ENCODE measurements at places on chromosomes 2 and 18.

GRCh38 chr18:64245126-64245861, 96.4 kb upstream of the LINC00305 start:
- no peak for DNase-seq

DNA sequence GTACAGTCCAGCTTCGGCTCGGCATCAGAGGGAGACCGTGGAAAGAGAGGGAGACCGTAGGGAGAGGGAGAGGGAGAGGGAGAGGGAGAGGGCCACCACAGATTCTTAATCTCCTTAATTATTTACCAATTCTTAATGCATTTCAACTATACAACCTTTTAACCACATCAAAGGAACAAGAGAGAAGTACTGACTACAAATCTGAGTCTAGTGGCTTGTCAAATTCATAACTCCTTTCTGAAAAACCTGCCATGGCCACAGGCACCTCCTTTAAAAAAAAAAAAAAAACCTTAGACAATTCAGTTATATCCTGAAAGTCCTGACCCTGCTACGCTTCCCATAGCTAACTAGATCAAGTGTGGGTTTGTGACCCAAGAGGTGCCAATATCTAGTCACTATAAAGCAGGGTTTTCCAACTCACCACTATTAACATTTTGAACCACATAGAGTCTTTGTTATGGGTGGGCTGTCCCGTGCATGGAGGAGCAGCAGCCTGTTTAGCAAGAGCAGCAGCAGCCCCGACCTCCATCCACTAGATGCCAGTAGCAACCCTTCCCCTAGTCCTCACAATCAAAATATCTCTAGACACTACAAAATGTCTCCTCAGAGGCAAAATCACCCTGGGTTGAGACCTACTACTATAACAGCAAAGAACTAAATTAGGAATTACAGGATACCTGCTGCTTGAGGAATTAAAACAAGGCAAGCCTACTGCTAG, 6.8 kb downstream of the ESCO1 start:
- DNase-seq = no peak

- DNase-seq = no peak
These were observed 36.7 kb downstream of the AFF3 start for GRCh38 chr2:100105678-100106054.

GRCh38 chr2:16777123-16777870, 111.7 kb upstream of the CYRIA start:
- DNase-seq = no peak

- no peak for DNase-seq
These were observed 55.6 kb downstream of the INPP5D start for GRCh38 chr2:233115741-233116140.

DNA sequence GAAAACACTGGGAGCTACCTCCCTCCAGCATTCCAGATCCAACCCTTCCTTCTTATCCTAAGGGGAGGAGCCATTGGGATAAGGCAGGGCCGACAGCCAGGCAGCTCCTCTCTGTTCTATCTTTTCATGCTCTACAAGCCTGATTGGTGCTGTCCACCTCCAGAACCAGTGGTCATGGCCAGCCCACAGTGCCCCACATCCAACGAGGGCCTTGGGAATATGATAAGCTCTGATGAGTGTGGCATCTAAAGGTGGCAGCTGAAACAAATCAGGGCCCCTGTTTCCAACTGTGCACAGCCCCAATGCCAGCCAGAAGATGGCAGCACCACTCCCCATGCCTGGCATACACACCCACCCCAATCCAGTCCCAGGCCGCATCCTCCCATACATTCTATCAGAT, 329.3 kb downstream of the C1D start:
- DNase-seq = no peak

DNA sequence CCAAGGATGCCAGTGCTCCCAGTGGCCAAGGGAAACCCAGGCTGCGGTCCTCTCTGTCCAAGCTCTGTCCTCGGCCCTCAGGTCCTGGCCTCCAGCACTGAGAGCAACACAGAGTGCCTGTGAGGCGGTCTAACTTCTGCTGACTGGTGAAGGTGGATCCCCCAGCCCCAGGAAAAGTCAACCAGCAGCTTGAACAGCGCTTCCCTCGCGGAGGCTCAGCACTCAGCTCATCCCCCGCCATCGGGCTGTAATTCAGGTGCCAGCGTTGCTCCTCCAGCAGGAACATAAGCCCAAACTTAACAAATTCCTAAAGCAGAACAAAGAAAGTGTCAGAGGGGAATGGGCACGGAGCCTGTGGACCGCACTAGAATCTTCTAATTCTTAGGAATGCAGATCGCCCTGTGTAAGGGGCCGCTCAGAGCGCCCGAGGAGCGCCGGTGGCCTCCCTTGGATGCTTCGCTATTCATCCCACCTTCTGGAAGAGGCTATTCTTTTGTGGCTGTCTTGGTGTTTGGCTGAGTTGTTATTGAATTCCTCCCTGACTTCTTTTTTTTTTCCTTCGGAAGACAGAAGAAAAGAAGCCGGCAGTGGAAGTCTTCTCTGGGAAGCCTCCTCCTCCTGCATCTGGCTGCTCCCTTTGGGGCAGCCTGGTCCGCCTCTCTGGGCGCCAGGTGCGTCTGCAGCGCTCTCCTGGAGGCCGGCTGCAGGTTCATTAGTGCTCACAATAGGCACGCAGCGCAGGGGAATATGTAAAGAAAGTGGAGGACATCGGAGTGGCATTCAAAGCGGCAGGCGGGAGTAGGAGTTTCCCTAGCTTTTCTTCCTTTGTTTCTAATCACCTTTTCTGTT, 905.6 kb downstream of the TSN start:
- DNase-seq = no peak

- no peak for DNase-seq
These were observed 3.2 kb downstream of the SH3YL1 start for GRCh38 chr2:260507-261161.

GRCh38 chr2:198652461-198652860, 805.3 kb downstream of the SATB2 start:
- DNase-seq = no peak

- no peak for DNase-seq
These were observed 54.9 kb upstream of the RBM44 start for GRCh38 chr2:237743561-237744269.

DNA sequence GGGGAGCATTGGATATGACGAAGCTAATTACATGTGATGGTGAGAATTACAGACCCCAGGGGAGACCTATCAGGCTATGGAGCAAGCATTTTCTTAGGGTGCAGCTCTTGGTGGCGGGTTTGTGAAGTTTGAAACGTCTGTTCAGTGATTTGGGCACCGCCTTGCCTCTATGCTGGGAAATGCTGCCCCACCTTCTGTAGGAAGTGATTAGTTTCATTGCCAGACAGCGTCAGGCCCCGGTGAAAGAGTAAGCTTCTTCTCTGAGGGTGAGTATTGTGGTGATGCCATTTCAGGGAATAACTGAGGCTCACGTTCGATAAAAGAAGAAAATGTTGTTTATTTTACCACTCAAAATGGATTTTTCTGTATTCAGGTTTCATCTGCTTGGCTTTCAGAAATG, 186.2 kb upstream of the CDH2 start:
- no peak for DNase-seq

- DNase-seq = no peak
These were observed 98.9 kb upstream of the ZFP36L2 start for GRCh38 chr2:43325107-43325811.

DNA sequence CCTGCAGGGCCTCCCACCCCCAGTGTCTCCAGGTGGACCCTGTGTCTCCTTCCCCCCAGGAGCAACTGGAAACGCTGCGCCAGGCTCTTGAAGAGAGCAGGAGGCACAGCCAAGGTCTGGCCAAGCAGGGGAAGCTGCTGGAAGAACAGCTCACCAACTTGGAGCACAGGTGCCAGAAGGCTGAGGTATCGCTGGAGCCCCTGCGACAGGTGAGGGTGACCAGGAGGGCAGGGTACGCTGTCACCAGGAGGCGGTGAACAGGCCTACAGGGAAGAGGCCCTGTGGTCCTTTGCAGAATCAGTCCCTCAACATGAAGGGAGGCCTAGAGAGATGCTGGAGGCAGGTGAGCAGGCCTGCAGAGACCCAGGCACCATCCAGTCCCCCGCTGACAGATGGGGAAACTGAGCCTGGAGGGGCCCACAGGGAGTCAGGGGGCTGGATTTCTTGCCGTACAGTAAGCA, 15.6 kb upstream of the SNED1 start:
- DNase-seq = no peak

DNA sequence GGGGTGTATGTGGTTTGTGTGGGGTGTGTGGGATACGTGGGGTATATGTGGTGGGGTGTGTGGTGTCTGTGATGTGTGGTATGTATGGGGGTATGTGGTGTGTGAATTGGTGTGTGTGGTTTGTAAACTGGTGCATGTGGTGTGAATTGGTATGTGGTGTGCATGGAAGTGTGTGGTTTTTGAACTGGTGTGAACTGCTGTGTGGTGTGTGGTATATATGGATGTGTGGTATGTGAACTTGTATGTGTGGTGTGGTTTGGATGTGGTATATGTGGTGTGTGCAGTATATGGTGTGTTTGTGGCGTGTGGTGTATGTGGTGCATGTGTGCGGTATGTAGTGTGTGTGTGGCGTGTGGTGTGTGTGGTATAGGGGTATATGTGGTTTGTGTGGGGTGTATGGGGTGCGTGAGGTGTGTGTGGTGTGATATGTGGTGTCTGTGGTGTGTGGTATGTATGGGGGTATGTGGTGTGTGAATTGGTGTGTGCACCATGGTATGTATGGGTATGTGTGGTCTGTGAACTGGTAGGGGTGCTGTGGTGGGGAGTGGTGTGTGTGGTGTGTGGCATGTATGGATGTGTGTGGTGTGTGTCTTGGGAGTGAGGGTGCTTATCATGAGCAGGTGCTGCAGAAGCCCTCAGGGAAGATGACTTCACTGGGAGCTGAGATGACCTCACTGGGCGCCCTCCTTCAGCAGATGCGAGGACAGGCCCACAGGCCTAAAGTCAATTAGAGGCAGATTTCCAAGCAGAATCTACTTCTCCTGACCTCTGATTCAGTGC, 209.6 kb upstream of the TNP1 start:
- DNase-seq = no peak

DNA sequence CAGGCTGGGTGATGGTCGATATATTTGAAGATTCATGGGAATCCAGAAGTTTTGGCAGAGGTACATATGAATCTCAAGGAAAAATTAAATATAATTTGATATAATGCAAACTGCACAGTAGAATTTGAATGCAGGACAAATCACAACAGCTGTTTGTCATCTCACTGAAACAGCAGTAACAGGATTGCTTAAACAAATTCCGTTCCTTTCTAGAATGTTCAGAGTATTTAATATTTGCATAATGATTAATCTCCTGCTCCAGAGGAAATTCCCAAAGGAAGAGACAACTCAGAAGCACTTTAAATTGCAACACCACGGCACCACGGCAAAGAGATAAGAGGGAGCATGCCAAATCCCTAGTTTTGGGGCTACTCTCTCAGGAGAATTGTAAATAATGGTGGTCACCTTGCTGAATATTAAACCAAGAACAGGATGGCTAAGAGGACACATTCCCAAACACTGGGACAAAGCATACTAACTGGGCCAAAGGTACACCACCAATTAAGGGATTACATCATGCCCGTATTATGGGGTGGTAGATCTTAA, 67.8 kb upstream of the MAP4K3 start:
- no peak for DNase-seq

GRCh38 chr2:234677758-234678538, 181.1 kb upstream of the ARL4C start:
- no peak for DNase-seq

GRCh38 chr2:167939514-167940345, 307.7 kb downstream of the STK39 start:
- no peak for DNase-seq

DNA sequence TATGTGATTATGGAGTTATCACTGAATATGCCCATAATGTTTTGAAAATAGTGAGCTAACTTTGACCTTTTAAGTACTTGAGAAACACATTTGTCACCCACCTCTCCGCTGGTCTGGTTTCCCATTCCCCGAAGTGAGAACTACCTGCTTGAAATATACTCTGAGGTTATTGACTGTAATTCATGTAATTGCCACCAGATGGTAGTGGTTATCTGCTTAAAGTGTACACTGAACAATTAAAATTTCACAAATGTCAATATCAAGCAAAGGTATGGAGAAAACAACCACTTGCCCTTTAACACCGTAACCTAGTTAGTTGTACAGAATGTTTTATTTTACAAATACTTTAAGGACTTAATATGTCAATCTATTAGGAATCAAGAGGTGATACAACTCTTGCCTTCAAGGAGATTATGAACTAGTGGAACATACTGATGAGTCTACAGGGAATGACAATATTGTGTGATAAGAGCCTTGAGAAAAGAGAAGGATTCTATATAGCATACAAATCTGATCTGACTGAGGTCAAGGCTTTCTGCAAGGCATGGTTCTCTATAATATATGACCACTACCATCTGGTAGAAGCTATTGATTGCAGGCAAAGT, 316.8 kb upstream of the KCNH7 start:
- no peak for DNase-seq

DNA sequence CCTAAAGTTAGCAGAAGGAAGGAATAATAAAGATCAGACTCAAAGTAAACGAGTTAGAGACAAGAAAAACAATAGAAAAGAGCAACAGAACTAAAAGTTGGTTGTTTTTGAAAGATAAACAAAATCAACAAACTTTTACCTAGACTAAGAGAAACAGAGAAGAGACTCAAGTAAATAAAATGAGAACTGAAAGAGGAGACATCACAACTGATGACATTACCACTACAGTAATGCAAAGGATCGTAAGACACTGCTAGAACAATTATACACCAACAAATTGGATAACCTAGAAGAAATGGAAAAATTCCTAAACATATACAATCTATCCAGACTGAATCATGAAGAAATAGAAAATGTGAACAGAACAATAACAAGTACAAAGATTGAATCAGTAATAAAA, 139.3 kb downstream of the CD226 start:
- no peak for DNase-seq

Data from suprapubic skin (tissue), 4 donors.